ENCODE measurements at places on chromosomes 7 and 10. TPM values are rescaled to one million over a fixed set of nuclear protein-coding genes. Genes with fewer than 3 reads are reported as not detected.

DNA sequence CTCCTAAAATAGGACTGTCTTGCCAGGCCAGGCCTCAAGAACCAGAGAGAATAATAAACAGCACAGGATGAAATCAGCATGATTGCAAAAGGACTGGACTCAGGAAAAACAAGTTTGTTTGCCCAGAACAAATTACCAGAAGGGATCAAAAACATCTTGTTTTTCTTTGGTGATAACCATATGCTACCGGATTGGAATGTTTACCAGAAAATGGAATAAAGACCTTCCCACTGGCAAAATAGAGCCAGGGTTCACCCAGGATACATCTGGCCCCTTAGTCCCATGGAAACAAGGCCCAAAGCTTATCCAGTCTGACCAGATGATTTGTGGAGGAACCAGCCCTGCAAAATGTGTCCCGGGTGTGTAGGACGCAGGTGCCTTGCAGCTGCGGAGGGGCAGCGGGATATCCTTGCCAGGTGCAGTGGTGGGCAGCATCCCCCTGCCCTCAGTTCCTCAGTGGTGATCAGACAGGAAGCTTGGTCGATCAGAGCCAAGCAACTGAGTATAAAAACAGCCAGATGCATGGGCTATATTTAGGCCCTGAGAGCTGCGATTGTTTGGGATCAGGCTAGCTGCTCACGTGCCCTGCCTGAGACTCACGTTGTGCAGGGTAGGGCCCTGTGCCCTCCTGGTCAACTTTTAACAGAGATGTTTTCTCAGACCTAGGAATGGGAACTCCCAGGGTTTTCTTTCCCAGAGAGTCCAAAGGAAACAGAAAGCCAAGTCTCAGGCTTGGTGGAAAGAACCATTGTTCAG, 4.6 kb upstream of the ZNF22 start:
- no peaks in the 10 kb centered on the region for H3K36me3 ChIP-seq
- no peak for DNase-seq
- H3K27me3 ChIP-seq = no peaks in the 10 kb centered on the region
- H3K4me3 ChIP-seq = no peak overlapping the region
- no peak overlapping the region for H3K27ac ChIP-seq

GRCh38 chr10:112313911-112314310, 30.7 kb downstream of the TECTB start:
- no peaks in the 10 kb centered on the region for H3K36me3 ChIP-seq
- H3K4me3 ChIP-seq = no peak overlapping the region
- DNase-seq = no peak
- no peaks in the 10 kb centered on the region for H3K27me3 ChIP-seq
- H3K27ac ChIP-seq = no peak overlapping the region

- H3K36me3 ChIP-seq = no peaks in the 10 kb centered on the region
- H3K4me1 ChIP-seq = peaks cover 57% of the 10 kb centered on the region
- H3K27me3 ChIP-seq = peaks cover 4% of the 10 kb centered on the region
- H3K27ac ChIP-seq = no peak overlapping the region
Observed at GRCh38 chr10:6072215-6072934, 10.2 kb upstream of the IL2RA start.

- H3K27me3 ChIP-seq = no peaks in the 10 kb centered on the region
- H3K27ac ChIP-seq = no peak overlapping the region
- no peak overlapping the region for H3K4me3 ChIP-seq
Observed at GRCh38 chr10:111018021-111018420, 58.8 kb upstream of the ADRA2A start.

GRCh38 chr10:16953270-16953669, 136.0 kb upstream of the RSU1 start:
- no peaks in the 10 kb centered on the region for H3K27me3 ChIP-seq
- H3K36me3 ChIP-seq = no peaks in the 10 kb centered on the region
- H3K27ac ChIP-seq = no peak overlapping the region
- no peak for DNase-seq
- H3K4me1 ChIP-seq = no peaks in the 10 kb centered on the region

- no peak overlapping the region for H3K27ac ChIP-seq
- H3K36me3 ChIP-seq = no peaks in the 10 kb centered on the region
- H3K4me3 ChIP-seq = no peak overlapping the region
- H3K4me1 ChIP-seq = no peaks in the 10 kb centered on the region
- DNase-seq = no peak
Observed at GRCh38 chr7:117200786-117201458, 121.9 kb downstream of the WNT2 start.

GRCh38 chr7:5286933-5287332, 4.2 kb downstream of the SLC29A4 start:
- no peak overlapping the region for H3K4me3 ChIP-seq
- no peaks in the 10 kb centered on the region for H3K4me1 ChIP-seq
- H3K27ac ChIP-seq = no peak overlapping the region
- H3K36me3 ChIP-seq = no peaks in the 10 kb centered on the region

GRCh38 chr10:44765299-44765698, 145.8 kb upstream of the TMEM72 start:
- no peaks in the 10 kb centered on the region for H3K4me1 ChIP-seq
- DNase-seq = no peak
- no peaks in the 10 kb centered on the region for H3K36me3 ChIP-seq
- H3K4me3 ChIP-seq = no peak overlapping the region

DNA sequence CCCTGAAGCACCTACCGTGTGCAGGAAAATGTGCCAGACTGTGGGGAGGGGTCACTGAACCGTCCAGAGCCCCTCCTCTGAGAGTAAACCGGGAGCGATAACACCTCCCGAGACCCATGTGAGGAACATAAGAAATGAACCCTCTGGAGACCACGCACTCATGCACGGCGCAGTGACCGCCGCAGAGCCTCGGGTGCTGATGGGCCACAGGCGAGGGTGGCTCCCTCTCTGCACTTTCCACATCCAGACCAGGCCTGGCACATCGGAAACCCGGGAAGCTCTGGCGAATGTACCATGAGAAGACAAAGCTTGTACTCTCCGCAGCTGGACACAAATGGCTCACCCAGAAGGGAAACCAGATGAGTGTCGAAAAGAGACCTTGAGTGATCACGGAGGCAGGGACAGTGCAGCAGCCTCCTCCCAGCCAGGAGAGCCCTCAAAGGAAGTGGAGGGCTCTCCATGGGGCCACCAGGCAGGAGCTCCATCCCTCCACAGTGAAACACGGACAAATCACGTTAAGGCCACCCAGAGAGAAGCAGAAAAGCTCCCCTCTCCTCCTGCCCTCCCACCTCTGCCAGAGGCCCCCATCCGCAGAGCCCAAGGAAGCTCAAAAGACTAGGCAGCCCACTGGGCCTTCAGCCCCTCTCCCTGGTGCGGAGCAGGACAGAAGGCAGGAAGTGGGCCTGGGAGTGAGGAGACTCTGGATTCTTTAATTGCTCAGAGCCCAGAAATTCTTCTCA, 178.1 kb upstream of the PPP2R2D start:
- H3K27me3 ChIP-seq = no peaks in the 10 kb centered on the region
- H3K27ac ChIP-seq = no peak overlapping the region
- H3K4me1 ChIP-seq = no peaks in the 10 kb centered on the region
- H3K36me3 ChIP-seq = no peaks in the 10 kb centered on the region

DNA sequence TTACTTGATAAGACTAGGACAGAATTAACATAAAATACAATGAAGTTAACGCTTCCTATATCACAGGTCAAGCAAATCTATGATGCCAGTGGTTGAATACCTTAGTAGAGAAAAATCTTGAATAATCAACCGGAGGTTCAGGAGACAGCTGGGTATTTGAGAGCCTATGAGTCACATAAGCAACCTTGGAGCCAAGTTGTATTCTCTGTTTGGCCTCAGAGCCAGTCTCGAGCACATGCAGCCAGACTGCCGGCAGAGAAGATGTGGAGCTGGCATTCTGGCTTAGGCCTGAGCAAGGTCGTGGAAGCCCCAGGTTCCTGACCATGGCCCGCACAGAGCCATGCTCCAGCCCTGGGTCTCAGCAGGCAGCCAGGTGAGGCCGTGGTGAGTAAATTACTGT, 90.3 kb downstream of the FAM204A start:
- no peak for DNase-seq
- H3K27ac ChIP-seq = no peak overlapping the region
- H3K36me3 ChIP-seq = no peaks in the 10 kb centered on the region
- H3K4me3 ChIP-seq = no peak overlapping the region
- peaks cover 7% of the 10 kb centered on the region for H3K27me3 ChIP-seq
- no peaks in the 10 kb centered on the region for H3K4me1 ChIP-seq

The ARHGEF5 gene
- total RNA-seq = 11.4 TPM

The TMEM213 gene
- total RNA-seq = not detected

The TMEM225B gene
- 0.55 TPM for total RNA-seq

The LRRD1 gene
- not detected for total RNA-seq

The CHAT gene
- total RNA-seq = not detected

The DMBT1 gene
- not detected for total RNA-seq
